ENCODE measurements at places on chromosomes 4 and X. TPM values are rescaled to one million over a fixed set of nuclear protein-coding genes. Genes with fewer than 3 reads are reported as not detected.

DNA sequence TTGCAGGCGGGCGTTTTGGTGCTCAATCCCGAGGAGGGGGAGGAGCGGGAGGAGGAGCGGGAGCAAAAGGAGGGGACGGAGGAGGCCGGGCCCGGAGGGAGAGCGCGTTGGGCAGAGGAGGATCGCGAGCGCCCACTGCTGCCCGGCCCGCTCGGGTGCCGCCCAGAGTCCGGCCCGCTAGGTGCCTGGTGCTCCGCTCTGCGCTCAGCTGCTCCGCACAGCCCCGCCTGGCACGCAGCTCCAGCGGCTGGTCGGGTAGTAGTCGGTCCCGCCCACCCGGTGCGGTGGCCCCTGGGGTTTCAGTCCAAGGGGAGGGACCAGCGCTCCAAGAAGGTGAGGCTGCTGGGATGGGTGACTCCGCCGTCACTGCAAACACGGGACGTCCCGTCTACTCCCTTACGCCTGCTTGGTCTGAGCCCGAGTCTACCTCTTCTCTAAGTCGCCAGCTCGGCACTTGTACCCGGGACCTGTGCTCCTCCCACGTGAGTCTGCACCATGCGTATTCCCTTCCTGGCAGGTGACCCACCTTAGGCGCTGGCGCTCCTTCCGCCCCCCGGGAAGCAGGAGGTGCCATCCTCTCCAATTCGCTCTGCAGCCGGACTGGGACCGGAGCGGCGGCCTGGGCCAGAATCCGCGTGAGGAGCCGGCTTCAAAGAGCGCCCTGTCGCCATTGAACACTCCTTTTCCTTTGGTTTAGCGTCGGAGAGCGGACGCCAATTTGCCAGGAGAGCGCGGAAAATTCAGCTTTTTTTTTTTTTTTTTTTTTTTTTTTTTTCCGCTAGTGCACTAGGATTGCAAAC is 405 bp upstream of the HS3ST1 start:
- peaks cover 15% of the 10 kb centered on the region for H3K27me3 ChIP-seq
- no peak overlapping the region for H3K27ac ChIP-seq
- no peaks in the 10 kb centered on the region for H3K36me3 ChIP-seq
- DNase-seq = no peak

DNA sequence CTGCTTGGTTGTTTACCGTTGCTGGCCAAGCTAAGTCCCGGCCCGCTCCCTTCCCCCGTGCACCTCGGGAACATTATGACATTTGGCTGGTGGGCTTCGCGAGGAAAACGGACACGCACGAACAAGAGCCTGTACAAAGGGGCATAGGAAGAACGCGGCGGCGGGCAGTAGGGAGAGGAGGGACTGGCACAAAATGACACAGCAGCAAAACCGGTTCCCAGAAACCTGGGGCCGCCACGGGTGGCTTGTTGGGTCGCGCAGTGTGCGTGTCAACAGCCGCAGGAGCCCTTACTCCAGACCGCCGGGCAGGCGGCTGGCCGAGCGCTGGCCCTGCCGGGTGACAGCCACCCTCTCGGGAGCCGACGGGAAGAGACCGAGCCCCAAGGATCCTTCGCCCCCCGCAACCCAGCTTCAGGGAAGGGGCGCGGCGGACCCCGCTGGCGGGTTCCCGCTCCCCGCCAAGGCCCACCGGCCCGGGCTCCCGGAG is 1.6 kb upstream of the LIN54 start:
- no peaks in the 10 kb centered on the region for H3K27me3 ChIP-seq
- H3K4me1 ChIP-seq = peaks cover 25% of the 10 kb centered on the region
- H3K4me3 ChIP-seq = peak overlapping the region; percentile 95
- DNase-seq = no peak
- no peaks in the 10 kb centered on the region for H3K36me3 ChIP-seq

DNA sequence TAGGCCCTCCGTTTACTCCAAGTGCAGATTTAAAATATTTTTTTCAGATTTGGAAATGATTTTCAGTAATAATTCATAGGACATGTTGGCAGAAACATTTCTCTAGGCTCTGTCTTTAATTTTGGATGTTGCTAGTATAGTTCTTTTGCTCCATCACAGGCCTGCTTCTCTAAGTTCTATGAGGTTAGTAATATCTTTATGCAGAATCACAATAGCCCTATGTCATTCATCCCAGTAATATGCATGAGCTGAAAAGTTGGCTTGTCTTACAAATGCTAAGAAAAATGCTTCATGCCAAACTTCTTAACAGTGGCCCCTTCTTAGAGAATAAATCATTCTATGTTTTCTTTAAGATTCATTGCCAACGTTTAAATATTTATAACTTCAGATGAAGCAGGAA is 148.3 kb upstream of the TLL1 start:
- H3K27ac ChIP-seq = no peak overlapping the region
- peaks cover 5% of the 10 kb centered on the region for H3K27me3 ChIP-seq
- no peaks in the 10 kb centered on the region for H3K36me3 ChIP-seq
- H3K4me1 ChIP-seq = no peaks in the 10 kb centered on the region
- no peak for DNase-seq

Gene NR3C2
- 6.8 TPM for polyA plus RNA-seq

DNA sequence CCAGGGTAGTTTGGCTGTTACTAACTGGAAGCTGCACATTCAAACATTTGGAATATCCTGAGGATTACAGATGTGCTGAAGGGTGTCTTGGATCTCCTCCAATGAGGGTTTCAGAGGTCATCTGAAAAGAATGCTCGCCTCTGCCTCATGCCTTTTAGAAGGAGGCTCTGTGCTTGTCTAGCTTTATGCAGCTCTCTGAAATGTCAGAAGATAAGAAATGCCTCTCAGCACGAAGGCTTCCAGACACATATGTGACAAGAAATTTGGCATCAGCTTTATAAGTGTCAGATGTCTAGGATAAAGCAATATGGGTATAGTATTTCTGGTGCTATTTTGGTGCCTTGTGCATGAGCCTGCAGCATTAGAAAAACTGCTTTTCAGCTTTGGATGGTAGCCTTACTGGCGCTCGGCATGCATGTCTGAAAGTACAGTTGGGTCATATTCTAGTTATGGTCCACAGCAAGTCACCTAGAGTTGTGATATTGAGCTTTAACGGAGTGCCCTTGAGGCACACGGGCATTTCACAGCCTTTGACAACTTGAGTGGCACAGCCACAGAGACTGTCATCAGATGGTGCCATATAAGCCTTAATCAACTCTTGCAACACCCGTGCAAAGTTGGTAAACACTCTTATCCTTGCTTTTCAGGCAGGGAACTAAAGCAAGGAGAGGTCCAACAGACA is 70.8 kb upstream of the PGRMC2 start:
- no peaks in the 10 kb centered on the region for H3K4me1 ChIP-seq
- H3K27me3 ChIP-seq = no peaks in the 10 kb centered on the region
- no peak for DNase-seq
- H3K4me3 ChIP-seq = no peak overlapping the region
- peaks cover 5% of the 10 kb centered on the region for H3K36me3 ChIP-seq

Gene PLXNB3
- polyA plus RNA-seq = not detected

GRCh38 chrX:3286196-3286945 is 60.1 kb downstream of the MXRA5 start:
- DNase-seq = no peak
- no peaks in the 10 kb centered on the region for H3K4me1 ChIP-seq
- no peaks in the 10 kb centered on the region for H3K36me3 ChIP-seq

Gene SLC9B1
- polyA plus RNA-seq = 3.7 TPM

DNA sequence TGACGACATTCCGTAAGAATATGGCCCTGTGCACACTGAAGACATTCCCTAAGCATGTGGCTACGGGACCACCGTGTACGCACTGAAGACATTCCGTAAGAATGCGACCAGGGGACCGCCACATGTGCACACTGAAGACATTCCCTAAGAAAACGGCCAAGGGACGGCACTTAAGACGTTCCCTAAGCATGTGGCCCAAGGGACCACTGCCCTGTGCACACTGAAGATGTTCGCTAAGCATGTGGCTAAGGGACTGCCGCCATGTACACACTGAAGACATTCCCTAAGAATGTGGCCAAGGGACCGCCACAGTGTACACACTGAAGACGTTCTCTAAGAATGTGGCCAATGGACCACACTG is 21.4 kb downstream of the DHRSX start:
- H3K36me3 ChIP-seq = peaks cover 6% of the 10 kb centered on the region
- H3K27ac ChIP-seq = no peak overlapping the region
- peaks cover 16% of the 10 kb centered on the region for H3K4me1 ChIP-seq
- DNase-seq = no peak
- H3K4me3 ChIP-seq = no peak overlapping the region
- H3K27me3 ChIP-seq = no peaks in the 10 kb centered on the region

Gene ADAMTS3
- polyA plus RNA-seq = not detected

- no peaks in the 10 kb centered on the region for H3K4me1 ChIP-seq
- no peak for DNase-seq
- no peak overlapping the region for H3K4me3 ChIP-seq
- no peaks in the 10 kb centered on the region for H3K36me3 ChIP-seq
- H3K27ac ChIP-seq = no peak overlapping the region
Observed at GRCh38 chrX:122418758-122419157, 765.3 kb upstream of the GRIA3 start.

DNA sequence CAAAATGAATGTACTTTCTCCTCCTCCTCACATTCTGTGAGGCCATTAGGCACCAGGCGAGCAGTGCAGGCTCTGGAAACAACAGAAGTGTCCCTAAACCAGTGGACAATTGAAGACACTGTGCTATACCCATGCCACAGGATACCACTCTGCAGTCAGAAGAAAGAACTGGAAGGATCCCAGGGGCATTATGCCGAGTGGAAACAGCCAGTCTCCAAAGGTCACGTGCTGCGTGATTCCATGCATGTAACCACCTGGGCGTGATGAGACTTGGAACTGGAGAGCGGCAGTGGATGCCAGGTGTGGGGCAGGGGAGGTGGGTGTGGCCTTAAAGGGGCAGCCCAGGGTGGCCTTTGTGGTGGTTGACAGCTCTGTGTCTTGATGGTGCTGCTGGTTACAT is 139.4 kb downstream of the EVC2 start:
- peaks cover 7% of the 10 kb centered on the region for H3K27me3 ChIP-seq
- no peaks in the 10 kb centered on the region for H3K4me1 ChIP-seq
- no peak overlapping the region for H3K27ac ChIP-seq
- no peaks in the 10 kb centered on the region for H3K36me3 ChIP-seq
- no peak overlapping the region for H3K4me3 ChIP-seq

DNA sequence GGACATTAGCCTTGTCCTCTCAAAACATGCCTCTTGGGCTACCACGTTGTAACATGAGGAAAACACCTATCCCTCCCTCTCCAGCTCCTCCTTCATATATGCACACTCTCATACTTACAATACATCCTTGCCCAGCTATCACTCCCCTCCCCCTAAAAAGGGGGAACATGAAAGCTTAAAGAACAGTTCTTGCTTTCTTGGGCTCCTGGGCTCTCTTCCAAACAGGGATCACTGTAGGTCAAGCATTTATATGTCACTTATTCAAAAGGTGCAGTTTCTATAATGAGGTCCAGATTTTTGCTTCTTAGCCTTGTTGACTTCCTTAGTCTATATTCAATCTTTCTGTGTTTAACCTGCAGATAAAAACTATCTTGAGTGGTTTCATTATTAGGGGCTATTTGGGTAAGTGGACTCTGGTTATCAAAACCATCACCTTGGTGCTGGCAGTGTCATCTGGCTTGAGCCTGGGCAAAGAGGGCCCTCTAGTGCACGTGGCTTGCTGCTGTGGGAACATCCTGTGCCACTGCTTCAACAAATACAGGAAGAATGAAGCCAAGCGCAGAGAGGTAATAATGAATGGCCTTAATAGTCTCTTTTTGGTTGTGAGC is 119.4 kb downstream of the AKAP4 start:
- H3K4me3 ChIP-seq = no peak overlapping the region
- no peaks in the 10 kb centered on the region for H3K4me1 ChIP-seq
- H3K27ac ChIP-seq = no peak overlapping the region
- peaks cover 8% of the 10 kb centered on the region for H3K36me3 ChIP-seq
- no peak for DNase-seq
- H3K27me3 ChIP-seq = no peaks in the 10 kb centered on the region

DNA sequence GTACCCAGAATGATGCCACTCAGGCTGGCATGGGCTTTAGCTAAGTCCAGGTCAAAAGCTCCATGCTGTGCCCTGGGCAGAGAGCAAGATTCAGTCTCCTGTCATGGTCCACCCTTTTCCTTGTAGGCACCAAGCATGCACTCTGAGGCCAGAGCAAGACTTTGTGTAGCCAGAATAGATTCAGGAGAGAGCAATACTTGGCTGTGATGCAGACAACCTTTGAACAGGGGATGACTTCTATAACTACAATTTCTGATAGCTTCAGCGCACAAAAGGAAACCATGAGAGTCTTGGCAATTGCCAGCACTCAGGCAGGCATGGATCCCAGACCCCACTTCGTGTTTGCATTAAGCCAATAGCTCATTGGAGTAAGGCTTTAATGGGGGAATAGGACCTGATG is 510.6 kb downstream of the RAB28 start:
- no peaks in the 10 kb centered on the region for H3K36me3 ChIP-seq
- H3K4me3 ChIP-seq = no peak overlapping the region
- H3K27me3 ChIP-seq = no peaks in the 10 kb centered on the region
- H3K27ac ChIP-seq = no peak overlapping the region
- no peak for DNase-seq

DNA sequence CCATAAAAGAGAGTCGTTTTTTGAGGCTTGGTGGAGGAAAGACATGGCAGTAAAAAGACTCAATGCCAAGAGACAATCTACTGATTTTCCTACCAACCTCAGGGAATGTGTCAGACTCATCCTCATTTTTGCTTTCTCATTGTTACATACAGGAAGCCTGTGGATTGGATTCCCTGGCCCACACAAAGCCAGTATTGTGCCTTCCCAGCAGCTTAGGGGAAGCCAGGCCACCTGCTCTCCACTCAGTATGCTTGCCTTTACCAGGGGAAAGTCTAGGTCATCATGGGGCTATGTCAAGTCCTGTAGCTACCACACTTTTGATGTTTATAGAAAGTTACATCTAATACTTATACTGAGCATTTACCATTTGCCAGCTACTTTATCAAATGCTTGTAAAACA is 11.0 kb downstream of the BMX start:
- no peak overlapping the region for H3K27ac ChIP-seq
- H3K4me3 ChIP-seq = no peak overlapping the region
- no peak for DNase-seq
- peaks cover 5% of the 10 kb centered on the region for H3K27me3 ChIP-seq
- no peaks in the 10 kb centered on the region for H3K4me1 ChIP-seq

Gene HTN1
- not detected for polyA plus RNA-seq

GRCh38 chrX:123994730-123995129 is 33.2 kb downstream of the STAG2 start:
- no peak overlapping the region for H3K27ac ChIP-seq
- no peaks in the 10 kb centered on the region for H3K27me3 ChIP-seq
- DNase-seq = no peak
- H3K4me3 ChIP-seq = no peak overlapping the region

Gene EVC
- polyA plus RNA-seq = not detected

- H3K27me3 ChIP-seq = no peaks in the 10 kb centered on the region
- H3K36me3 ChIP-seq = no peaks in the 10 kb centered on the region
- H3K27ac ChIP-seq = no peak overlapping the region
- no peak overlapping the region for H3K4me3 ChIP-seq
- no peaks in the 10 kb centered on the region for H3K4me1 ChIP-seq
Observed at GRCh38 chrX:105706041-105706440, 116.3 kb upstream of the NRK start.

DNA sequence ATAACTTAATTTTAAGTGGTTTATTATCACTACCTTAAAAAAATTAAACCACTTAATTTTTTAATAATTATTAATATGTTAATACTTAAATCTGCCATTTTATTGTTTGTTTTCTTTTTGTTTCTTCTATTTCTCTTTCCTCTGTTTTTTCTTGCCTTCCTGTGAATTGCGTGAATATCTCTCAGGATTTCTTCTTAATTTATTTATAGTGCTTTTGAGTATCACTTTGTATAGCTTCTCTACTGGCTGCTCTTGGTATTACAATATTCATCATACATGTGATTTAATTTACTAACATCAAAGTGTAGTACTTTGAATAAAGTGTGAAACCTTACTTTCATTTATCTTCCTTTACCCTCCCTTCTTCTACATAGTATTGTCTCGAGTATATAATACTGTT is 349.5 kb upstream of the CPXCR1 start:
- H3K4me1 ChIP-seq = no peaks in the 10 kb centered on the region
- DNase-seq = no peak
- no peak overlapping the region for H3K27ac ChIP-seq
- no peaks in the 10 kb centered on the region for H3K27me3 ChIP-seq
- no peak overlapping the region for H3K4me3 ChIP-seq
- no peaks in the 10 kb centered on the region for H3K36me3 ChIP-seq
